Cardiac muscle cell (in vitro differentiated cells and primary cell): ENCODE measurements at places on chromosomes 12 and 14. TPM values are rescaled to one million over a fixed set of nuclear protein-coding genes. Genes with fewer than 3 reads are reported as not detected.

The TC2N gene
- 0.25 and 0.77 TPM in 2 replicates for total RNA-seq

The MUCL1 gene
- total RNA-seq = not detected in 2 replicates

The TMPRSS12 gene
- total RNA-seq = not detected in 2 replicates

The OR6S1 gene
- total RNA-seq = not detected in 2 replicates
